ENCODE measurements at places on chromosomes 3 and 15.

DNA sequence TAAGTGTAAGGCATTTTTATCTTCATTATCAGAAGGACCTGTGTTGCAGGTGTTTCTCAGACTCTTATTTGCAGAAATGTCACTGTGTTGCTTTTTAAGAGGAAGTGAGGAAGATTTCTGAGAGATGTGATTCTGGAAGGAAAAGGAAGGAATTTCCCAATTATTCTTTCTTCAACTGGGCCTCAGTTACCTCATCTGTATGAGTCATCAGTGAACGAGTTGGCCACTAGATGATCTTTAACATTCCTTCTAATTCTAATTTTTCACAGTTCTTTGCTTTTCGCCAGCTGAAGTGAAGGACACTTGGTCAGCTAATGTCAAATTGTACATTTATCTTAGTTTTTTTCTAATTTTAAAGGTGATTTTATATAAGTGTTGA lies 28.9 kb downstream of the CLEC3B start:
- DNase-seq, result no peak

DNA sequence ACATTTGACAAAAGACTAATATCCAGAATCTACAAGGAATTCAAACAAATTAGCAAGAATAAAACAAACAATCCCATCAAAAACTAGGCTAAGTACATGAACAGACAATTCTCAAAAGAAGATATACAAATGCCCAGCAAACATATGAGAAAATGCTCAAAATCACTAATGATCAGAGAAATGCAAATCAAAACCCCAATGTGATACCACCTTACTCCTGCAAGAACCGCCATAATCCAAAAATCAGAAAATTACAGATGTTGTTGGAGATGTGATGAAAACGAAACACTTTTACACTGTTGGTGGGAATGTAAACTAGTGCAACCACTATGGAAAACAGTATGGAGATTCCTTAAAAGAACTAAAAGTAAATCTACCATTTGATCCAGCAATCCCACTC lies 79.4 kb downstream of the SNTN start:
- DNase-seq, result no peak

DNA sequence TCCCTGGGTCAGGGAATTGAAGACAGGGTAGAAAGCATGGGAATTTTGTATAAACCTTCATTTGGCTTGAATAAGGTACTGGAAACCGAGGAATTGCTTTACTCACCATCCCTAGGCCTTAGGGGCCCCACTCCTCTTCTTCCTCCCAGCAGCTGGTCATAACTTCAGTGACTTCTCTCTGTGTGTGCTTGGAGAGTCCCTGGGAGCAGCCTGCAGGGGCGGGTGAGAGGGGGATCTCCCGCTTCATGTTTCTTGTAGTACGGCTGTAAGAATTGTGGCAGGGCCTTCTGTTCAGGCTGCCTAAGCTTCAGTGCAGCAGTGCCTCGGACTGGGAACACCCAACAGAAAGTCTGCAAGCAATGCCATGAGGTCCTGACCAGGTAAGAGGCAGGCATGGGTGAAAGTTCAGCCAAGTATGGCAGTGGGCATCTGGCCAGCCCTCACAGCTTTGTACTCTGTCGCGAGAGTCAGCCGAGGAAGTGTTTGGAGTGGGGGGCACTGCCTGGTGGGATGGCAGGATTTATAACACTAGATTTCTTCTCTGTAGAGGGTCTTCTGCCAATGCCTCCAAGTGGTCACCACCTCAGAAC lies 1.7 kb upstream of the DNAJC17 start:
- no peak for DNase-seq

DNA sequence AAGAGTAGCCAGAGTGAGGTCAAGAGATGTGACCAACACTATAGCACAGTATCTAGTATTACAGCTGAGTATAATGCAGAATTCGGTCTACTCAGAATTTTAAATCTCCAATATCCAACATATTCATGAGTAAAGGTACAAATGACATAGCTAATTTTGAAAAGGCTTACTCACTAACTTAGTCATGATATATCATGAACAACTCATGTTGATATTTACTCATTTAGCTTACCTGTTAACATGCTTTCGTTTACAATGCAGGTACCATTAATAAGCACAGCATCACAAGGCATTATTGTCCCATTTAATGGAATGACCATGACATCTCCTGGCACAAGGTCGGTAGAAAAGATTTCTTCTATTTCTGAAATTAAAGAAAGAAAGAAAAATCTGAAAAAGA lies 36.9 kb downstream of the ATP13A3 start:
- no peak for DNase-seq

- DNase-seq, result no peak
These were observed 69.9 kb downstream of the FILIP1L start for GRCh38 chr3:100044369-100044768.

DNA sequence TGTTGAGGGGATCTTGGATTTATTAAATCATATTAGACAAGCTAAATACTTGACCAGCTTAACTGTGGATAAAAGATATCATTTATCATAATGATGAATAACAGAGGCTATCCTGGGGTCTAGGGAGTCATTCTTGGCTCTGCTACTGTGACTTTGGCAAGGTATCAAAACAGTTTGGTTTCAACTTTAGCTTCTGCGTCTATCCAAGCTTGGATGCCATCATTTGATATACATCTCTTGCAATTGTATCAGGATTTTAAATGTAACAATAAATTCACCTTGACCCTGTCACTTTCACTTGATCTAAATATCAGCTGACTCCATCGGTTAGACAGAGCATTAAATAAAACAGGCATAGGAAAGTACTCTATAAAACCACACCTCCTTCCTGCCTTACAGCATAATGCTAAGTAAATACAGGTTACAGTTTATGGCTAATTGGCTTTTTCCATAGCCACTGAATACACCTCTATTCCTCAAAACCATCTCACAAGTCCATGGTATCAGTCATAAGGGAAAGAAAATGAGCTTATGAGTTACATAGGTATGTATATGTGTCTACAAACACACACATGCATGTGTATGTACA lies 262.9 kb downstream of the CTNNB1 start:
- DNase-seq, result no peak

GRCh38 chr15:100048736-100049135 lies 293.0 kb downstream of the ADAMTS17 start:
- DNase-seq, result no peak

- no peak for DNase-seq
These were observed 67.3 kb upstream of the ADPGK start for GRCh38 chr15:72850833-72851232.

DNA sequence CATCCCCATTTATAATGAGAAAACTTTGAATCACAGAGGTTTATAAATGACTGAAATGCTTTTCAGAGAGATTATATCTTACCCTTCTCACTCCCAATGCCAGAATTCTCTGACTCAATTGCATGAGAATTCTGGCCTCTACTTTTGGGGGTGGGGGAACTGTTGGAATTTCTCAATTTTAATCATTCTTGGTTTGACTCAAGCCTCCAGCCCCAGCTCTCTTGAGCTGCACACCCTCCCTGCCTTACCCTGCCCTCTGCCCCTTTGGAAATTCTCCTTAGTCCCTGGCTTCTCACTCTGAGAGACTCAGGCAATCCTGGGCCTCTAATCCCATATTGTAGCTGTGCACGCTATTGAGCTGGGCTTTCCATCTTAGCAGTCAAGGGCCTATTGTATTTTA lies 44.2 kb downstream of the ZNF589 start:
- DNase-seq, result no peak

- DNase-seq, result no peak
These were observed 10.3 kb downstream of the RPS17 start for GRCh38 chr15:82530006-82530405.

DNA sequence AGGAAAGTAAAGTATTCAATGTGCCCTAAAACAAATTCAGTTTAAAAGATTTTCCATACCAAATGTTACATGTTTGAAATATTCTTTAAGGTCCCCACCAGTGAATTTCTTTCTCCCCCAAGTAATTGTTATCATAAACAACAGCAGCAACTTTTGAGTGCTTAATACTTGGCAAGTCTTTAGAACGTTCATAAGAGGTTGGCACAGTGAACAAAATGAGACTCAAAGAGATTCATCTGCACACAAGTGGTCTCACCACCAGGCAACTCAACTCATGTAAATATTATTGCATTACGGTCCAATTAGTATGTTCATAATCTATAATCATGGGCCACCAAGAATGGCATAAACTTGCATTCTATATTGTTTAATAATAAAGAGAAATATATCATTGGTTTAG lies 98.7 kb downstream of the TBL1XR1 start:
- no peak for DNase-seq

DNA sequence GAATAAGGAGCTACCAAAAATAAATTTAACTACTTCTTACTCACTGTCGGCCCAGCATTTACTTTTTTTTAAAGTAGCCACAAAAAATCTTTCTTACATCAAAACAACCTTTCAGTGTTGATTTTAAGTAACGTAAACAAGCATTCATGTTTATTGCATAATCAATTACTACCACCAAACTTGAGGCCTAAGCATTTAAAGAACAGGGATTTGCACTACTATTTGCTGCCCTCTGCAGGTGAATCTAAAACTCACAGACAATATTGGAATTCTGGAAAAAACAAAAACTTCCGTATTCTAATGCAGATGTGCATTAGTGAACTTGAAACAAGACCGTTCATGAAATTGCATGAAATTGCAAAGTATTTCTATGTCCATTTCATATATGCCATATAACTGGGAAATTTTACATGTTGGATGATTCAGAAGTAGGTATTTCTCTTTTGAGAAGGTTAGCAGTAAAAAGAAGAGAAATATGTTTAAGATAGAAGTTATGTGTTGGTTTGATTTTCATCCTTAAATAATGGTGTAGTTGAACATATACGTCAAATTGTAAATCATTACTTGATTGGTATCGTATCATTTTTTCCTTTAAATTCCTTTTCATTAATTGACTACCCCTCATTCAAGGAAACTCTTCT lies 55.6 kb downstream of the CGGBP1 start:
- no peak for DNase-seq

GRCh38 chr3:16663854-16664712 lies 58.9 kb upstream of the DAZL start:
- no peak for DNase-seq

- DNase-seq, result no peak
These were observed 6.1 kb downstream of the GLYCTK start for GRCh38 chr3:52293491-52294319.

DNA sequence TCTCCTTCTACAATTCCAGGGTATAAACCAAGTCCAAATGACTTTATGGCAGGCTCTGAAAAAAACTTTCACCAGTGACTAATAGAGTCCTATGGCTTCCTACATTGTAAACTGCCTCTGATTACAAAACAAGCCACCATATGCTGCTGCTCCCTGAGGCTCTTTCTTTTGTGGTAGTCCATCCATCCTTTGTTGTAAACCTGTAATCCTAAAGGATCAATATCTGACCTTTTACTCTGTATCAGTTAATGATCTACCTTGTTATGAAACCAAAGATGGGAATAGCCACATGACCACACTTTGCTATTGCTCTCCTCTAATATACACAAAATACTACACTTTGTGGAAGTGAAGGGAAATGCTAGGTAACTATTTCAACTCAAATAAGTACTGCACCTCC lies 434.7 kb upstream of the AGTR1 start:
- DNase-seq, result no peak

DNA sequence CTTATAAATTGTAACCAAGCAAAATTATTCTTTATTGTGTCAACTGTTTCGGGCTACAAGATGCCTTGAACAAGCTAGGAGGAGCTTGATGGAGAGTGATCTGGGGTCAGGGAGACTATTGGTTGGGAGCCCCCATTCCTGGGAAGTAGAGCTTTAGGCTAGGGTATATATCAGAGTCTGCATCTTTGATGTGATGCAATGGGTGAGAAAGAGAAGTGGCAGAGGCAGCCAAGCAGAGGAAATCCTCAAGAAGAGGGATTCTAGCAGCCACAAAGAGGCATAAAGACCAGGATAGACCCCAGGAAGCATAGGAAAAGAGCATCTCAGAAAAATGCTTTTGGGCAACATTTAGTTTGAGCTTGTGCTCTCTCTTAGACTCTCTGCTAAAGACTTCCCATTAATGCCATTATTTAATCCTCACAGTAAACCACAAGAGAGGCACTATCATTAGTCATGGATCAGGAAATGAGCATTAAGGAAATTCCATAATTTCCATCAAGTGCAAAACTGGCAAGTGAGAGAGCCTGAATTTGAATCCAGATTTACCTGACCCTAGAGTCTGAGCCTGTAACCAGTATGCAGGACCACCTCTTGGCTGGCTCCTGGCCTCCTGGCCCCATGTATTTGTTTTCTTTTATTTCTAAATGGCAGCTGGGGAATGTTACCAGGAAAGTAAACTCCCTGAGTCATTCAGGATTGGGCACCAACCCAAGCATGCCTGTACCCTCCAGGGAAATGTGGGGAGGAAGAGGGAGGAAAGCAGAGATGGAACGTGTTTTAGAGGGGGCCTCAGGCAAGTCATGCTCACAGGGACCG lies 118.7 kb downstream of the RPL22L1 start:
- DNase-seq, result no peak

- no peak for DNase-seq
These were observed 25.9 kb upstream of the CAPN7 start for GRCh38 chr3:15180042-15180611.

GRCh38 chr3:162170581-162170980 lies 674.0 kb downstream of the OTOL1 start:
- DNase-seq, result no peak

- no peak for DNase-seq
These were observed 62.2 kb downstream of the ABTB1 start for GRCh38 chr3:127734754-127735473.

GRCh38 chr3:185504636-185505035 lies 5.8 kb upstream of the TMEM41A start:
- no peak for DNase-seq

Measured in stimulated activated effector memory CD8-positive, alpha-beta T cell treated with anti-CD3 and anti-CD28 coated beads, Interleukin-12 subunit alpha, Interleukin-12 subunit beta, amount 100 ng/mL, for 72 hours (primary cell).